Suprapubic skin (tissue), 4 donors: ENCODE measurements at places on chromosomes 6 and 20. TPM values are rescaled to one million over a fixed set of nuclear protein-coding genes. Genes with fewer than 3 reads are reported as not detected.

- H3K36me3 ChIP-seq, result no peaks in the 10 kb centered on the region
- H3K27ac ChIP-seq, result no peak overlapping the region
- DNase-seq, result no peak
- no peaks in the 10 kb centered on the region for H3K4me1 ChIP-seq
Measured at GRCh38 chr6:105077596-105078385, 102.0 kb downstream of the POPDC3 start.

DNA sequence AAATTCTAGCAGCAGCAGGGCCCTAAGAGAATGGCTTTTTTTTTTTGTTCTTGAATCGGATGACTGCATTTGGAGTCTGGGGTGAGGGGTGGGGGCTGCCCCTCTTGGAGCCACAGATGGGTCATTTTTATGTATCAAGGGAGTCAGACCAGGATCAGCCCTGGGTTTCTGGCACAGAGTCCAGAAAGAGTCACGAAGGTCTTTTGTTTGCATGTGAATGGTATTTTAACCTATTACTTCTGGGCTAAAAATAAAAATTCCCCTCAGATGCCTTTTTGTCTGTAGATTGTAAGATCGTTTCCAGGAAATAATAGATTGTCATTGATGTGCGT, 72.5 kb downstream of the PHACTR3 start:
- peaks cover 71% of the 10 kb centered on the region for H3K27me3 ChIP-seq
- DNase-seq, result no peak
- no peaks in the 10 kb centered on the region for H3K36me3 ChIP-seq
- H3K27ac ChIP-seq, result no peak overlapping the region
- no peak overlapping the region for H3K4me3 ChIP-seq

- H3K27ac ChIP-seq, result no peak overlapping the region
- no peaks in the 10 kb centered on the region for H3K36me3 ChIP-seq
- no peak overlapping the region for H3K4me3 ChIP-seq
Measured at GRCh38 chr6:25062070-25062811, 126.5 kb upstream of the RIPOR2 start.

DNA sequence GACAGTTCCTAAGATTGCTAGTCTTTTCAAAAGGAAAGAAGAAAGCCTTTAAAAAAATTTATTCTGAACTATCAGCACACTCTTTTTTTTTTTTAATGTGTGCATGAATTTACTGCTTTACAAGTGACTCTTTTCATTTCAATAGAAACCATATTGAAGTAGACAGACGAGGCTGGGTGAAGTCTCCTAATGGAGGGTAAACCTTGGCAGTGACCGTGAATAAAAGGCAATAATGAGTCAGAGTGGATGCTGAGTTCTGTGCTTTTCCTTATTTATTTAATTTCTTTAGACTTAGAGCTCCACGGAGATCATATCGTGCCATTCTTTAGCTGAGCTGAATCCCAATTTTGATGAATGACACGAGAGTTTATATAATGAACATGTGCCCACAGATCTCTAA, 196.9 kb downstream of the PRL start:
- H3K4me1 ChIP-seq, result no peaks in the 10 kb centered on the region
- DNase-seq, result no peak
- H3K36me3 ChIP-seq, result no peaks in the 10 kb centered on the region
- no peak overlapping the region for H3K4me3 ChIP-seq
- H3K27ac ChIP-seq, result no peak overlapping the region

GRCh38 chr20:34337982-34338726, 24.9 kb upstream of the ITCH start:
- DNase-seq, result no peak
- H3K4me3 ChIP-seq, result no peak overlapping the region
- H3K27ac ChIP-seq, result no peak overlapping the region

DNA sequence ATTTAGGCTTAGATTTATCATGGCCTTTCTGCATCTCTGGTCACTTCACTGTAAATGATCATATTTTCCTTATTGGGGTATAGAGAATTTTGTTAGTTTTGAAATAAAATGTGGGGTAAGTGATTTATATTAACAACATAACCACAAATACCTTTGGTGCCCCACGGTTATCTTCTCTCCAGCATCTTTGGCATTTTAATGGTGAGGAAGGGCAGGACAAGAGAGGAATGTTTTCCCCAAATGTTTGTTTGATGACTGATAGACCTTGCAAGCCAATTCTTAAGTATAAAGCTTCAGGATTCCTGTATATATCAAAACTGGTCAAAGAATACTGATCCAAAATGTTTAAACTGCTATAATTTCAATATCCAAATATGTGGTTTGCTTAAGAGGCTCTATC, 171.6 kb upstream of the SMLR1 start:
- no peaks in the 10 kb centered on the region for H3K36me3 ChIP-seq
- H3K27me3 ChIP-seq, result no peaks in the 10 kb centered on the region
- no peak overlapping the region for H3K4me3 ChIP-seq

The PROKR2 gene
- total RNA-seq, result not detected

The RPS10 gene
- total RNA-seq, result 3,777 TPM
